ENCODE measurements at places on chromosomes 5 and 9. TPM values are rescaled to one million over a fixed set of nuclear protein-coding genes. Genes with fewer than 3 reads are reported as not detected.

GRCh38 chr5:68343421-68343826 lies 127.9 kb downstream of the PIK3R1 start:
- peak; percentile 87 for DNase-seq

- DNase-seq: no peak
Measured at GRCh38 chr5:60494144-60494543, 205.8 kb downstream of the DEPDC1B start.

- no peak for DNase-seq
Measured at GRCh38 chr5:44365345-44365744, 23.9 kb downstream of the FGF10 start.

GRCh38 chr5:97087138-97087537 lies 55.3 kb downstream of the LIX1 start:
- DNase-seq: no peak

DNA sequence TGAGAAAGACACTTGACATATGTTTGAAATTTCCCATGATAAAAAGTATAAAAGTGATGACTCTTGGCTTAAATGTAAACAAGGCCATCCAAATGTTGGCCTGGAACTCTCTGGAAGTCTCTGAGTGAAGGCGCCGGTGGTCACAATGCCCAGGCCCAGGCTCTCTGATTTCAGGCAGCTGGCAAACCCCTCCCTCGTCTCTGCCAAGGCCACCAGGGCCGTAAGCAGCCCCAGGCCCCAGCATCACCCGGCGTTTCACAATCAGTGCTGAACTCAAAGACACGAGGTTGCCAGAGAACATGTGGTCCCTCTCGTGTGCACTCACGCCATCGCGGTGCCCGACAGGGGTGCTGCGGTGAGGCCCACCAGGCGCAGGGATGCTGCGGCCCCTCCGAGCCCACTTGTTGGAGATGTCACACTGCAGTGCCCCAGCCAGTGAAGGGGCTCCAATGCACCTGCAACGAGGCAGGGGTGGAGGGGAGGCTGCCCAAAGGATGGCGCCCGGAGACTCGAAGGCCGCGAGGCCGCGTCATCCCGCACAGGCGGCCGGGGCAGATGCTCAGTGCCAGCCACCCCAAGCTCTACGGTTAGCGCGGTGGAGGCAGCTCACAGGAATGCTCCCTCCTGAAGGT lies 15.0 kb downstream of the LPCAT1 start:
- peak; percentile 1 for DNase-seq

DNA sequence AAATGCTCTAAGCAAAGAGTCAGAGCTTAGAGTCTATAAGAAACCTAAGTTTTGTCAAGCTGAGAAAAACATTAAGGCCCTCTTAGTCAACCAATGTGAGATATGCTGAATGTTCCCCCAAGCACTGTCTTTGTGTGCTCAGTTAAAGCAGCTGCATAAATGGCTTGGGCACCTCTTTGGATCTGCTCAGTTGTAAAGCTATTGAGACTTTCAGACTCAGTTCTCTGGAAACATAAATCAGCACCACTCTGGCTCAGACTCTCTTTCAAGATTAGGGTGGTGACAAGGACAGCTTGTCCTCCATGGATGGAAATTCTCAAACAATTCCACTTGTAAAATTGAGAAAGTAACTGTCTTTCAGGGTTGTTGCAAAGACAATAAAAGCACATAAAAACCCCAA lies 807.9 kb downstream of the PRELID2 start:
- DNase-seq: no peak

DNA sequence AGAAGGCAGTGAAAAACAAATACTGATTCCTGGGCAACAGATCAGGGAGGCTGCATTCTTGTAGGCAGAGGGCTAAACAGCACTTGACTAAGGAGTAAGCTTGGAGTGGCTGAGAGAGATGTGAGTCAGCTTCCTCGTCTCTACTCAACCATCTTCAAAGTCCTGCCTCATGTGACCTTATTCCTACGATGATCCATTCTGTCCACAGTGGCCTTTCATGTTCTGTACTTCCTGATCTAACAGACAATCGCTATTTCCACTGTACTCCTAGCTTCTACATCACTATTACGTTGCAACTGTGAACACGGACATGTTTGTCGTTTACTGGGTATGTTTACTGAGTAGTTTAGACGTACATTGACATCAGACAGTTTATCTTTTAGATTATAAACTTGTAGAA lies 365.4 kb downstream of the ARL15 start:
- no peak for DNase-seq

- no peak for DNase-seq
Measured at GRCh38 chr5:159669559-159669958, 246.7 kb upstream of the ADRA1B start.

- DNase-seq: no peak
Measured at GRCh38 chr5:72845889-72846288, 29.4 kb downstream of the TNPO1 start.

DNA sequence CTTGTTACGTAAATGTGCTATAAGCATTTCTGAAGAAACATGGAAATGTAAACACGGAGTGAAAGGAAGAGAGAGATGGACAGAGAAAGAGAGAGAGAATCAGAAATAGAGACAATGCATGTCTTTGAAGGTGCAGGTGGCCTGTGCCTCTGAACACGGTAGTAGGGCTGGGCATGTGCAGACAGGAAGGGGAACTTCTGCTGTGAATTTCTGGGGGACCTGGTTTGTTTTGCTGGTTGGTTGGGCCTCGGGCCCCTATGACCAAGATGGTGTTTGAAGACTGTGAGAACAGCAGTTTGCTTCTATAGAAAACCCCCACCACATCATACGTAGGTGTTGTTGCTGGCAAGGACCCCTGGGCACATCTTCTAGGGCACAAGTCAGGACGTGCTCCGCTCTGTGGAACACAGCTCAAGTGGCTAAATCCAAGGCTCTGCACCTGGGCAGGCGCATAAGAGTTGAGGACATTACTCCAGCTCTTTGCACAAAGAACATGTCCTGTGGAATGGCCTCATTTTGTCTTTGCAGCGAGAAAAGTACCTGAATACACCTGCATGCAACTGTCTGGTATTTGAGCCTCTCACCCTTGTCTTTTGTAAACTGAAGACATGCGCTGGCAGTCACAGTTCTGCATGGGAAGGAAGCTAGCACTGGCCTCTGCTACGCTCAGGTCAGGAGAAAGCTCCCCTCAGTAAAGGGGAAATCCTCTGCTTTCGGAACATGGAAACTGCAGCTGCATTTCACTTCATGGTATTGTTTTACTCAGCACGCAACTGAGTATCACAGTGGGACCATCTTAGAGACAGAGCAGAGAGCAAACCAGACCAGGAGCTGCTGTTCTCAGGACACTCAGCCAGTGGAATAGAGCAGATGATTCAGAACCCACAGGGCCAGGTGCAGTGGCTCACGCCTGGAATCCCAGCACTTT lies 2.7 kb downstream of the OR2V2 start:
- no peak for DNase-seq

GRCh38 chr5:133421394-133421793 lies 190.9 kb downstream of the FSTL4 start:
- DNase-seq: no peak

DNA sequence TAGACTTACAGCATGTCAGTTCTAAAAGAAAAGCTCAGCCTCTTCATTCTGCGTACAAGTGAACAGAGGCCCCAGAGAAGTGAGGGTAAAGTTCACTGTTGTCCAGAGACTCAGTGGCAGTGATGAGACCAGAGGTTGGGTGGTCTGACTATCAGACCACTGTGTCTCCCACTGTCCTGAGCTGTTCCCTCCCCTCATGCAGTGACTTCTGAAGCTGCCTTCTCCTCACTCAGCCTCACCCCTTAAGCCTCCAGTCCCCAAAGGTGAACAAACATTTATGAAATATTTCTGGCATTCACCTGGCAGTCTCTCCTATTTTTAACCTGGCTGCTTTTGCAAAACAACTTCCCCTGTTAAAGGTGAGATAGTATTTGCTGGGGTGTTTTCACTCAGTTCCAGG lies 54.7 kb downstream of the ABLIM3 start:
- no peak for DNase-seq

DNA sequence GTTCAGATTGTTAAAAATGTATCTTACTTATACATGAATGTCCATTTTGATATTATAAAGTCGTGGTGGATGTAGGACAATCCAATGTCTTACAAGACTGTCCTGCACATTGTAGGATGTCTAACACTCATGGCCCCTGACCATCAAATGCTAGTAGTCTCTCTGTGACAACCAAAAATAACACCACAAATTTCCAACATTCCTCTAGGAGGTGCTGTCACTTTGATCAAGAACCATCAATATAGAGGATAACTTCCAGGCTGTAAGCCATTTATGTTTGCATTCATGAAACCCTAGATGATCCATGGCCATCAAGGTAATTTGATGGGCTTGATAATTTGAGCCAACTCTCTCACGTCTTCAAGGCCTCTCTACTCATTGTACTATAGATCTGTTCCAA lies 20.5 kb upstream of the ZFR start:
- no peak for DNase-seq

DNA sequence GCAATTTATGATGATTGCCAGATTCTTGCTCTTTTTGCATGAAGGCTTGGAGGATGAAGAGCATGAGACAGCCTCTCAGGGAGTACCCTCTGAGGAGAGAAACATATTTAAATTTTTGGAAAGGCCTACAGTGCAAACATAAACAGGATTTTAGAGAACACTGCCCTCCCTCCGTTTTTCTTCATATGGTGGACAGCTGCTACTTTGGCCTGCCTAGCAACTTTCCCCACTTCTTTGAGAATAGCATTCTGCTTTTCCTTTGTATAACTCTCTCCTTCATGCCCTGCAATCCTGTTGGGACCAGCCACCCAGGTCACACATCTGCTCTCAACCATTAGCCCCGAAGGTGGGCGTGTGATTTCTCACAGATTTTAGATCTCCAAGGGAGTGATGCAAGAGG lies 20.5 kb upstream of the TXN start:
- no peak for DNase-seq

DNA sequence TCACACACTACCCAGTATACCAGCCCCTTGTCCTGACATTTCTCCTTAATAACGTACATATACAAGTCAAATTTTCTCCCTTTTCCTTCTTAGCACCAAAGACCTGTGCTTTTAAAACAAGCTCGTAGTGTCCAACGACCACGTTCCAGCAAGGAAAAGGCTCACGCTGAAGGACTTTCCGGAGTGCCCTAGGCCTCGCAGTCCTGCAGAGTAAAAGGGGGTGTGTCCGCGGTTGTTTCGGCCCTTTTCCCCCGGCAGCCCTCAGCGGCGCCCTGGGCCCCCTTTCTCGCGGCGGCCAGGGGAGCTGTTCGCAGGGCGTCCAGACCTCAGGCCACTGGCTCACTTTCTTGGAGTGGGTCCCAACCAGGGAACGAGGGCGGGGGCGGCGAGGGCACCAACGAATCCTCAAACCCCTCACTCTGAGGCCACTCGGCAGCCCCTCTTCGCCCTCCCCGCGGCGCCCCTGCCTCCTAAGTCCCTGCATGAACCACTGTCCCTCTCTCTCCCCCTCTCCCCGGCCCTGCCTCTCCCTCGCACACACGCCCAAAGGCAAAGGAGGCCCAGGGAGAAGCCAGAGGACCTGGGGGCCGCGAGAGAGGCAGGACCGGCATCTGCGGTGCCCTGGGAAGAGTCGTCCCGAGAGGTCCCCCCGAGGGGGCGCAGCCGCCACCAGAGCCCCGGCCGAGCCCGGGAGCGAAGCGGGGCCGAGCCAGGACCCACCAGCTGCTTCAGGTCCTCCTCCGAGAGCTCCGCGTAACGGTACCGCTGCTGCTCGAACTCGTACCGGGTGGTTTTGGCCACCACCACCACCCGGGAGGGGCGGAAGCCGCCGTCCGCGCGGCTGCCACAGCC lies 720 bp downstream of the NADK2 start:
- peak; percentile 73 for DNase-seq

GRCh38 chr9:14939378-14939777 lies 29.1 kb upstream of the FREM1 start:
- DNase-seq: no peak

KLF4 gene
- 16.4 TPM for total RNA-seq

LCN10 gene
- total RNA-seq: not detected

GGTA1 gene
- 7.7 TPM for total RNA-seq

CNTNAP3B gene
- total RNA-seq: 6.6 TPM

SPATA6L gene
- total RNA-seq: 0.55 TPM

CCNJL gene
- 5.6 TPM for total RNA-seq

PCDHB9 gene
- 1.1 TPM for total RNA-seq

TMEM252 gene
- not detected for total RNA-seq

PCDHB12 gene
- 3.4 TPM for total RNA-seq
